ENCODE measurements at places on chromosomes 12 and 14. TPM values are rescaled to one million over a fixed set of nuclear protein-coding genes. Genes with fewer than 3 reads are reported as not detected.

GRCh38 chr12:85621041-85621440 lies 215.2 kb downstream of the RASSF9 start:
- DNase-seq = no peak

DNA sequence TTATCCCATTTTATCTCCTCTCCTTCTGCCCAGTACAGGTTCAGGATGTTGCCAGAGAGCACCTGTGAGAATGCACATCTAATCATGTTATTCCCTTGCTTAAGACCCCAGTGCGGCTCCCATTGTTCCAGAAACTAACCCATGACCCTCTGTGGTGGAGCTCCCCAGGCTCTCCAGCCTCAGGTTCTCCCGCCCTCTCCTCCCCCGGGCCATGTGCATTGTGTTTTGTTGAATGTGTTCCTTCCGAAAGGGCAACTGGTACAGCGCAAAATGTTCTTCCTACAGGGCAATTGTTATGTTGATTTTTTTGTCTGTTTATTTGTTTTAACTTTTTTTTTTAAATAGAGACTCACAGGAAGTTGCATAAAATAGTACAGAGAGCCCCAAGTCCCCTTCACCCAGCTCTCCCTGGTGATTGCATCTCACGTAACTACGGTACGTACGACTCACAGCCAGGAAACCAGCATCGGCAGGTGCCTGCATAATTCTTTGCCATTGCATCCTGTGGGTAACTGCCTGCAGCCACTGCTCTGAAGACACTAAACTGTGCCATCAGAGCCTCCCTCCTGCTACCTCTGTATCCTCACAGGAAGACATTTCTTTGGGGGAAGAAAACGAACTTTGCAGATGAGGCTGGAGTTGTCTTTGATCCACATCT lies 31.2 kb downstream of the TMEM132C start:
- no peak for DNase-seq

DNA sequence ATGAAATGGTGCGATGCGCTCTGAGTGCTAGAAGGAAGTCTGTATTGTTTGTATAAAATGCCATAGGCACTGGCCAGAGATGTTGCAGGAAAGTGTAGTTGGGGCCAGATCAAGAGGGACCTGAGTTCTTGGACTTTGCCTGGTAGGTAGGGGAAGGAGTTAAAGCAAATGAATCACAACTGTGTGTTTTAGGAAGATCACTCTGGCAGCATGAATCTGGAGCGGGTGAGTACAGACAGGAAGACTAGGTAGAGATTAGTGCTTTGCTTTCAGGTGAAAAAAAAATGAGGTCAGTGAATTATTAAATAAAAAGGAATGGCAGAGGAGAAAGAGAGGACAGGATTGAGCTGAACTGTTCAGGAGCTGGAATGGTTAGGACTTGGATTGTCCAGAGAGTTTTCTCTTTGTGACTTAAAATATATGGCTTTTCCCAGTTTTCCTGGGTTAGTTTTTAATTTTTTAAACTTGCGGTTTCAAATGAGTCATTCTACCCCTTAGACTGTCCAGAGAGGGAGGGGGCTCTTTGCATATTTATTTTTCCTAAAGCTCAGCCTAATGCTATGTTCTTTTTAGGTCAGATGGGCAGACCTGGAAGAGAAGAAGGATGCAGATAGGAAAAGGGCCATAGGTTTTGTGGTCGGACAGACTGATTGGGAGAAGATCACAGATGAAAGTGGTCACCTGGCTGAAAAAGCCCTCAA lies 41.1 kb downstream of the PROX2 start:
- DNase-seq = no peak

DNA sequence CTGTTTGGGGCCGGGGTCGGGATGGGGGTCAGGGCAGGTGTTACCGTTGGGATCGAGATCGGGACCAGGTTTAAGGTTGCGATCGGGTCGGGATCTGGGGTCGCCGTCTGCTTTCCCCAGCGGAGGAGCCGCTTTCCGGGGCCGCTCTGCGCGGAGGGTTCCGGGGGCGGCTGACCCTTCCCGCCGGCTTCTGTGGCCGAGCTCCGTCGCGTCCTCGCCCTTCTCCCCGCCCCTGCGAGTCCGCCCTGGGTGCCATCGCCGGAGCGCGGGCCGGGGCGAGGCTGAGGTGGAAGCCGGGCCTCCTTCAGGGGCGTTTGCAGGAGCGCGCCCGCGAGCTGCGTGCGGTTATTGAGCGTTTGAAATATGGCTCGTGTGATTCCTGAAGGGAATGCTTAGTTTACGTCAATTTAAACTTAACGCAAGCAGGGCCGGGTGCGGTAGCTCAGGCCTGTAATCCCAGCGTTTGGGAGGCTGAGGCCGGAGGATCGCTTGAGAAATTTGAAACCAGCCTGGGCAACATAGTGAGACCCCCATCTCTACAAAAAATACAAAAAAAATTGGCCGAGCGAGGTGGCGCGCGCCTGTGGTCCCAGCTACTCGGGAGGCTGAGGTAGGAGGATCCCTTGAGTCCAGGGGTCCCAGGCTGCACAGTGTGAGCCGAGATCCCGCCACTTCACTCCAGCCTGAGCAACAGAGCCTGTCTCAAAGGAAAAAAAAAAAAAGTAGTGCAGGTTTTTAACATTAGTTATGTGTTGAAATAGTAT lies 620 bp downstream of the PGAM5 start:
- peak; percentile 18 for DNase-seq

GRCh38 chr14:20494935-20495766 lies 10.2 kb upstream of the RNASE10 start:
- DNase-seq = peak; percentile 73

HOTAIR gene
- 1.5 TPM for total RNA-seq

- no peak for DNase-seq
Observed at GRCh38 chr12:6929466-6930452, 2.0 kb downstream of the ATN1 start.

DNA sequence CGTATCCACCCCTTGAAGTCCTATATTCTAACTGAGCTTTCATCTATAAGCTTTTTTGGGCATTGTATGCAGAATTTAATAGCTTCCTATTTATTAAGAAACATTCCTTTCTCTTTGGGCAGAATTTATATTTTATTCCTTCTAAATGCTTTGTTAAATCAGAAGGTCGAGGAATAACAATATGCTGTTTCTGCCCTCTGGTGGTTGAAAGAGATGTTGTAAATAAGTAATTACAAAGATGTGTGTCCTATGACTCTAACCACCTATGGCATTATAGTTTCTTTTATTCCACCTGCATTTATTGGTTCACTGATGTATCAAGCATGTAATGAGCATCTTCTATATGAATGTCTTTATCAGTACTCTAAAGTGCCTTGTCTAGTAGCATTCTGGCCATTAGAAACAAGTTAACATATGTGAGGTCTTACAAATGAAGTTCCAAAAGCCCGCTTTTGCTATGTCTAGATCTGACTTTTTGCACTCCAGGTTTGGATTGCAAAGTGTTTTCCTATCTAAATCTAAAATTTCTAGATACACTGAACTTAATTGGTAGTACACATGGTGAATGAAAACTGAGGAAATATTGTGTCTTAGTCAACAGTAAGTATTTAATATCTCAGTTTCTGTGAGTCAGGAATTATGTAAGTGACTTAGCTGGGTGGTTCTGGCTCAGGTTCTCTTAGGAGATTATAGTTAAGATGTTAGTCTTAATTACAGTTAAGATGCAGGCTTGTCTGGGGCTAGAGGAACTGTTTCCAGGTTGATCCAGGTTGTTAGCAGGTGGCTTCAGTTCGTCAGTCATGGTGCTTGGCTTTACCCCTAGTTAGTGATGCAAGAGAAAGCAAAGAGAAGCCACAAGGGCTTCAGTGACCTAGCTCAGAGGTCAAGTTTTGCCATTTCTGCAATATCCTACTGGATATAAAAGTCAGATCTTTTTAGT lies 57.5 kb downstream of the PLEKHA5 start:
- DNase-seq = peak; percentile 66

IPO4 gene
- total RNA-seq = 100 TPM

- no peak for DNase-seq
Observed at GRCh38 chr12:121767525-121768016, 25.9 kb downstream of the RHOF start.

DNA sequence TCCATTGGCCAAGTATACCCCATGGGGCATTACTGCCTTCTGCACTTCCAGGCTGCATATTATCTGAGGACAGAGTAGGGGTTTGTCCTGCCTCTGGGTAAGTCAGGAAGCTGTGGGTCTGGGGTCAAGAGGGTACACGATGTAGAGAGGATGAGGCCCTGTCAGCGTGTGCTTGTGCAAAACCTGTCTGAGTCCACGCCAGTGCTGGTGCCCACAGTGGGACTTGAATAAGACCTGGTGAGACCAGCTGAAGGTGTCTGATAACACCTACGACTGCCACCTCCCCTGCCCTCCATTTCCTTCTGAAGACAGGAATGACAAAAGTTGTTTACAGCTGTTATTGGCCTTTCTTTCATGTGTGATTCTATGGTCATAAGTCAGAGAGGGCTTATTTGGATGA lies 22.1 kb upstream of the NID2 start:
- no peak for DNase-seq

- DNase-seq = no peak
Observed at GRCh38 chr12:106455111-106455510, 97.6 kb downstream of the POLR3B start.

GRCh38 chr12:57983146-57983857 lies 41.9 kb downstream of the ATP23 start:
- peak; percentile 65 for DNase-seq

DNA sequence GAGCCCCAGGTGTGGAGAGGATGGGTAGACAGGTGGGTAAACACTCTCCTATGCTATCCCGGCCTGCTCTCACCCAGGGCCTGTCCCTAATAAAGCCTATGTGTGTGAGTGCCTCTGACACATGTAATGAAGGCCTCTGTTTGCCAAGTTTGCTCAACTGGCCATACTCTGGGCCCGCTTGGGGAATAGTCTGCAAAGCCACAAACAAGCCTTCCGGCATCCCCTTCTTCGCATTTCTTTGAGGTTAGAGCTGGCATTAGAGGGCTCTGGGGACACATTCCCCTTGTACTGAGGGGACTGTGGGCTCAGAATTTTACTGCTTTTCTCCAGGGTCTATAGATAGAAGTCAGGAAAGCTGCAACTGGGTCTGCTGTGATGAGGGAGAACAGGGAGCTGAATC lies 240.5 kb downstream of the C12orf75 start:
- no peak for DNase-seq

DNA sequence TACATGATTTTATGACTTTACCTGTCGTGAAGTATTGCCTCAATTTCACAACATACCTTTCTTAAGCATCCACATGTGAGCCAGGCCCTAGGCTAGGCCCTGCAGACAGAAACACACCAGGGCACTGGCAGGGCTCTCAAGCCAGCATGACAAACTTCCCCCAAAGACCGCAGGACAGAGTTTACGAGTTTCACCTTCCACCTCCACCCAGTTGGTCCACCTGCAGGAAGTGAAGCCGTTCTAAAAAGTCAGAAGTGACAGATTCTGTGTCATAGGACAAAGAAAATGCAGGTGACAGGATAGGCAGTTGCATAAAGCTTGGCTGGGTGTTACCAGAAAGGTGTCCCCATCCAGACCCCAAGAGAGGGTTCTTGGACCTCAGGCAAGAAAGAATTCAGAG lies 382.3 kb downstream of the PCNX1 start:
- no peak for DNase-seq

DNA sequence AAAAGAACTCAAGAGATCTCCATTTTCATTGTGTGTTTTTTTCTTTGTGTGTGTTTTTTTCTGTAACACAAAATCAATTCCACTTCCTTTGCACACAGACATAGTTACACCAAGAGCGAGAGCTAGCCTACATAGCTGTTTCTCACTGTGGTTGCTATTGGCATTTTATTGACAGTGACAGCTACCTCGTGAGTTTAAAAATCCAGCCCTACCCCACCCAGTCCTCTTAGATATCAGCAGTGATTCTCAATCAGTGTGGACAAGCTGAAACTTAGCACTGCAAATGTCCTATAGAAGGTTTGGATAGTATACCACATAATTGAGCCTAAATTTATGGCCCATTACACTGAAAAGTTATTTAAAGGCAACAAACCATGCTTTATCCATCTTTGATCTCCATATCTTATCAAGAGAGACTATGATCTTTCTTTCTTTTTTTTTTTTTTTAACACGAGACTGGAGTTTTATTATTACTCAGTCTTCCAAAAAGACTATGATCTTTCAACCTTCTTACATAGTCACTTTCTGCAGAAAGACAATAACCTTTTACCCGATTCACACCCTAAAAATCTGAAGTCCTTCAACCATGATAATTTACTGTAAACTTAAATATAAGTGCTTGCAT lies 46.8 kb downstream of the ATP2B1 start:
- DNase-seq = no peak

PPP4R4 gene
- total RNA-seq = 0.66 TPM

GRCh38 chr14:28762955-28763326 lies 3.6 kb upstream of the FOXG1 start:
- no peak for DNase-seq

DNA sequence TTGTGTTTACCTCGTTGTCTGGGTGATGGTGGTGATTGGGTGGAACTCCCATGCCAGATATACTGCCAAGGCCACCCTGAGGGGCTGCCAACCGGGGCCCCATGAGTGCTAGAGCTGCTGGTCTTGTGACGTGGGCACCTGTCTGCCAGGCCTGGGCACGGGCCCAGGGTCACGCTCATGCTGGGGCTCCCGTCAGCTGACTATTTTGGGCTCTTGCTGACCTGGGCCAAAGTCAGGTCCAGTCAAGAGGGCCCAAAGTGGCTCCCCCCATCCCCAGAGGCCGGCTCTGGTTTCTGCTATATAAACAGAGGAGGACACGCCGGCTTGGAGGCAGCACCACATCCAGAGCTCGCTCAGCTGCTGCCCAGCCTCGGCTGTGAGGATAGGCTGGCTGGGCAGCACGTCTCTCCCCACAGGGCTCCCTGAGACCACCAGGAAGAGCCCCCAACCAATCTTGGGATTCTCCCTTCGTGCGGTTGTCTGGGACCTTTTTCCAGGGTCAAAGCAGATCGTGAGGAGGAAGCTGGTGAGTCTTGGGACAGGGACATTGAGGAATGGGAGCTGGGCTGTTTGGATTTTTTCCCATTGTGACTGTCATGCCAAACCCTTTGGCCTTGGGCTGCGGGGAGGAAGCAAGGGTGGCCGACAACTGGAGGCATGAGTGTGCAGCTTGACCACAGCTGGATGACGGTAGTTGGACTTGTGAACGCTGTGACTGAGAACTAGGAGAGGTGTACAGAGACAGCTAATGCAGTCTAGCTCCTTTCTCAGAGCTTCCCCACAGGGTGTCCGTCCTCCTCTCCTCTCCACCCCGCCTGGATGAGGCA lies 7.6 kb upstream of the NR4A1 start:
- DNase-seq = no peak

DNA sequence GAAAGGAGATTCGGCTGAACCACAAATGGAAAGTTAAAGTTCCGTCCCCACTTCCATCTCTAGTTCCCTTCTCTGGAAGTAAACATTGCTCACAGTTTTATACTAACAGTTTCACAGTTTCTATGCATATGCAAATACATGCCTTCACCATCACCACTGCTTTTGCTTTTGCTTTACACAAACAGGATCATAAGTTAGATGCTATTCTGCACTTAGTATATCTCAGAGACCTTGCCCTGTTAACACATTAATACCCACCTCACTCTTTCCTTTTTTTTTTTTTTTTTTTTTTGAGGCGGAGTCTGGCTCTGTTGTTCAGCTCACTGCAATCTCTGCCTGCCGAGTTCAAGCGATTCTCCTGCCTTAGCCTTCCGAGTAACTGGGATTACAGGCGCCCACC lies 890 bp downstream of the TEP1 start:
- no peak for DNase-seq

Data from MCF 10A (cell line).